ENCODE measurements at places on chromosomes 11 and 22.
A peak's percentile ranks its signal among the peaks of the same experiment; 100 is the strongest.

DNA sequence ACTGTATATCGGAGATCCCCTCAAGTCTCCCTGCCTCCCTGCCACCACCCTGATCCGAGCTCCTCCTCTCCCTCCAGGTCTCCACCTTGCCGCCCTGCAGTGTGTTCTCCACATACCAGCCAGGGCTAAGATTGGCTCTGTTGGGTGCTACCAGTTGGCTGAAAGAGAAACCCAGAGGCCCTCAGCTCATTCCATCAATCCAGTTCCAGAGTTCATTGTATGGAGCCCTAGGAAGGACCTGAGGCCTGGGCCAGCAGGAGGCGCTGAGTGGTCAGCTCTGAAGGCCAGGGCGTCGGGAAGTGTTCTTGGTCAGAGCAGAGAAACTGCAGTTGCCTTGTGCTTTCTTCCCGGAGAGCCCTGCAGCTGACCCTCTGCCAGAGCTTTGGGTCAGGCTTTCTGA, 2.2 kb upstream of the TOP3B start:
- DNase-seq: peak; percentile 81

DNA sequence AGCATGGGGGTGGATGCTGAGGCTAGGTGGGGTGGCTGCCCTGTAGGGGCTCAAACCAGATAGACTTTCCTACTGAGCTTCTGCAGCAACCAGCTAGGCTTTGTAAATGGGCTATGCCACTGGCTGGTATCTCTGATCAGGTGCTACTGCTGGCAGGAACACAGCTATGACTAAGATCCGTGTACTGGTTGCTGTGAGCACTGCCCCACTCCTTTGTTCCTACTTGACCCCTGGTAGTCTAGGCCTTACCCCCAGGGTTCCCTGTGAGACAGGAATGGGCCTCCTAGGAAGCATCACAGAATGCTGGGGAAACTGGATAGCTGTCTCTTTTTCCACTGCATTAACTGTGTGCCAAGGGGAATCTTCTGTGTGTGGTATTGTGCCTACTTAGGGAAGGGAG, 58.4 kb upstream of the GAB2 start:
- DNase-seq: peak; percentile 20

GRCh38 chr11:100940111-100940510, 189.5 kb downstream of the PGR start:
- DNase-seq: no peak

- DNase-seq: no peak
Observed at GRCh38 chr22:41650821-41651220, 29.7 kb downstream of the XRCC6 start.

DNA sequence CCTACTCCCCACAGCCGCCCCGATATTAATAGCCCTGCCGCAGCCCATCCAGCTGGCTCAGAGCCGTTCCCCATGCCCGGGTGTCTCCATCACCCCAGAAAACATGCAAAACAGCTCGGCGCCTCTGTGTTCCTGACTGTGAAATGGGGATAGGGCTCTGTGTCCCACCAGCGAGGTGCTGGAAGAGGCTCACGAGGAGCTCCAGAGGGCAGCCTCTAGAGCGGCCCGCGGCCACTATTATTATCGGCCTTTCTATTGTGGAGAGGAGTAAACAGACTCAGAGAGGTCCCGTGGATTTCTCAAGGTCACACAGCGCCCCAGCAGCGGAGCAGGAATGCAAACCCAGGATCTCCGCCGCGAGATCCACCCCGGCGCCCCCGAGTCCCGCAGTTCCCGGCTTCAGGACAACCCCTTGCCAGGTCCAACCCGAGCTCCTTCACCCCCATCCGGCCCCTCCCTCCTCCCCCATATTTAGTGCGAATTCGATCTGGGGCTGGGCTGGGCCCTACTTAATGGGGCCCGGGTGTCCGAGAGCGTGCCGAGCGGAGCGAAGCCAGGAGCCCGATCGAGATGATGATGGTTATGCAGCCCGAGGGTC, at the start of gene ACTN3:
Gene ACTN3, plus strand, starts transcription at position 536 of the 598 bp plus-strand sequence. Its CDS starts 35 bp downstream, at position 571.
- peak; percentile 57 for DNase-seq

- peak; percentile 81 for DNase-seq
Observed at GRCh38 chr11:128448200-128448886, 139.0 kb downstream of the ETS1 start.
